ENCODE measurements at places on chromosomes 7 and 10.

- no peak for DNase-seq
Observed at GRCh38 chr7:116742641-116743040, 70.6 kb downstream of the MET start.

GRCh38 chr10:94602729-94603515 is 57.3 kb downstream of the HELLS start:
- no peak for DNase-seq

DNA sequence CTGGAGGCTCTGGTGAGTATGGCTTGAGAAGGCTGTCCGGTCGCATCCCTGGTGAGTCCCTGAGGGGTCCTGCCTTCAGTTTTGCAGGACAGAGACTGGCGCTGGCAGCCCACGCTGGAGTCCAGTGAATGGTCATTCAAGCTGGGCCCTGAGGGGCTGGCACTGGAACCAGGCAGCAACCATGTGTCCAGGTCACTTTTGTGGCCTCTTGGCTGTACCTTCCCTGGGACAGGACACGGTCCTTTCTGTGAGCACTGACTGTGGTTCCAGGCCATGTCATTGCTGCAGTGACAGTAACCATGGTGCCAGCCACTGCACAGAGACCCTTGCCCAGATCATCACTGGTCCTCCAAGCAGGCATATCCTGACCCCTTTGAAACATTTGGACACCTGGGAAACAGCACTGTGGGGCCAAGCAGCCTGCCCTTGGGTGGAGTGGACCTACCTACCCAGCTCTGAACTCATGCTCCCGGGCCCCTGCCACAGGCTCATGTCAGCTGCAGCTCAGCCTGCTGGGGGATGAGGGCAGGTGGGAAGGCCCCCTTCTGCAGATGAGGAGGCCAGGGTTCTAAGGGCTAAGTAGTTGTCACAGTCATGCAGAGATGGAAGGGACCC is 72.1 kb downstream of the ADCY1 start:
- no peak for DNase-seq

GRCh38 chr7:98079891-98080648 is 26.6 kb upstream of the LMTK2 start:
- DNase-seq = no peak

DNA sequence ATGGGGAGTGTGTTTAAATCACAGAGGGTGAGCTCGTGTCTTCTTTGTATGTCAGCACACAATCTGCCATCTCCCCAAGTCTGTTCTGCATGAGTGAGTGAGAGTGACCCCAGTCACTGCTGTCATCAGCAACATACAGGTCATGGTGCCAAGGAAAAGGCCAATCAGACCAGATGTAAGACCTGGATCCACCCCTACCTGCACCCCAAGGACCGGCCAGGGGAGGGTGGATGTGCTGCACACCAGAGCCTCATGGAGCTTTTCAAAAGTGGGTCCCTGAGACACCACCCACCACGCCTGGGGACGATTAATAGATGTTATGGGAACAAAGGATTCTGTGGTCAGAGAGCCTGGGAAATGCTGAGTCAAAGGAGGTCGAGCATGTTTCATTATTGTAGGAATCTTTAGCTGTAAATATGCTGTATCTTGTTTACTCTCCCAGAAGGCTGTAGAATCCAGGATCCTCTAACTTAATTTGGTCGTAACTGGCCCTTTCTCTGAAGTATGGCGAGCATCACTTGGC is 420.5 kb downstream of the RPS24 start:
- no peak for DNase-seq

DNA sequence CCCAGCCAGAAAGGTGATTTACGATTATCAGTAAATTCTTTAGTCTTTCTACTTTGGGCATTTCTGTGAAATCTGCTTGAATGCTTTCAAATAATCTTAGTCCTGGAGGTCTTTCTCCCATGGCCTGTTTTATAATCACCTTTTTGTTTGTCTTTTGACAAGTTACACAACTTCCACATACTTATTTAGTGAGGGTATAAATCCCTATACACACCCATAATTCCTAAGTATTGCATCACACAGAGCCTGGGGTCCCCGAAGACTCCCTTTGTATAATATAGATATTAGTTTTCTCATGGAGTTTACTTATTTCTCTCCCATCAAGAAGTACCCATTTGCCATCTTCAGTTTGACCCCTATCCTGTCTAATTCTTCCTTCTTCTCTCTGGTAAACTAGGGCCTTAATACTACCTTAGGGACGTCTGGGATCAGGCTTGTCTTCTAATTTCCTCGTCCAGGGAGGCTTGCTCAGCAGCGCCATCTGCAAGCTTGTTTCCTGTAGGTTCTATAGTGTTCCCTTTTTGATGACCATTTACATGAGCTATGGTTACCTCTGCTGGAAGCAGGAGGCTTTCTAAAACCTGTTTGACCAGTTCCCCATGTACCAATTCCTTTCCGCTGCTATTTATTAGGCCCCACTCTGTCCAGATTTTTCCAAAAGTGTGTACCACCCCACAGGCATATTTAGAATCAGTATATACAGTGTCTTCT is 8.1 kb downstream of the DNAH11 start:
- no peak for DNase-seq

DNA sequence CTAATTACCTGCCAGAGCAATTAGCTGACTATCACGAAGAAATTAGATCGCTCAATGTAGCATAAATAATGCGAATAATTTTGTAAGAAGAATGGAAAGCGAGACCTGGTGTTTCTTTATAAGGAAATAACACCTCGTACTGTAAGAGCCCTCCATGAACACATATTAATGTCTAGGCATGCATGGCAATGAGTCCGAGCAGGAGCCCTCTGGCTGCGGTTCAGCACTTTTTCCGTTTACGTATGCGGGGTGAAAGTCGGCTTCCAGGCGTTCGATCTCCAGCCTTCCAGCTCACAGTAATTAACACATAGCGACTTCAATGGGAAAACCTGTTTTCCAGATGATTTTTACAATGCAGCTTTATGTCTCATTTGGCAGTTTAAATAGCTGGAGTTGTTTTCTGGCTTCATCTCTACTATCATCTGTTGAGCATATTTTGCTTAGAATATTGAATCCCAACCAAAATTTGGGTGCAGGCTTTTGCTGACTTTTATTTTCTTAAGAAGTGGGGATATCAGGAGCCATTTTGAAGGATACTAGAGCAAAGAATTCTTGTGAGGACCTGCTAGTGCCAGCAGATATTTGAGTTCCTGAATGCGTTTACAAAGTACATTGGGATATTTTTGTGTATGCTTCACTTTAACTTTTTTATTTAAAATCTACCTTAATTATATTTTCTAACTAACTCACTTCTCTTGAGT is 7.2 kb upstream of the SP8 start:
- DNase-seq = no peak

- DNase-seq = no peak
Observed at GRCh38 chr10:14459665-14460064, 128.9 kb upstream of the FRMD4A start.

DNA sequence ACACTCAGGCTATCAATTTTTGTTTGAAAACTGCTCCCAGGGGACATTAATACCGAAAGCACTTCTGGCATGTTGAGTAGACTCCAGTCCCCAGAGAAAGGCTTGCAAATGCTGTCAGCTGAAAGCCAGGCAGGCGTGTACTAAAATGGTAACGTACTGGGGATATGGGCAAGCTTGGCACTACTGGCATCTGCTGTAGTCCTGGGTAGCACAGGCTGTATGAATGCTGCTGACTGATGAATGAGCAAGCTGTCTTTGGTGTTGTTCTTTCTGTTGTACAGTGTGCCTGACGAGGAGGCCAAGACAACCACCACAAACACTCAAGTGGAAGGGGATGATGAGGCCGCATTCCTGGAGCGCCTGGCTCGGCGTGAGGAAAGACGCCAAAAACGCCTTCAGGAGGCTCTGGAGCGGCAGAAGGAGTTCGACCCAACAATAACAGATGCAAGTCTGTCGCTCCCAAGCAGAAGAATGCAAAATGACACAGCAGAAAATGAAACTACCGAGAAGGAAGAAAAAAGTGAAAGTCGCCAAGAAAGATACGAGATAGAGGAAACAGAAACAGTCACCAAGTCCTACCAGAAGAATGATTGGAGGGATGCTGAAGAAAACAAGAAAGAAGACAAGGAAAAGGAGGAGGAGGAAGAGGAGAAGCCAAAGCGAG is 53.5 kb upstream of the AGBL3 start:
- no peak for DNase-seq

DNA sequence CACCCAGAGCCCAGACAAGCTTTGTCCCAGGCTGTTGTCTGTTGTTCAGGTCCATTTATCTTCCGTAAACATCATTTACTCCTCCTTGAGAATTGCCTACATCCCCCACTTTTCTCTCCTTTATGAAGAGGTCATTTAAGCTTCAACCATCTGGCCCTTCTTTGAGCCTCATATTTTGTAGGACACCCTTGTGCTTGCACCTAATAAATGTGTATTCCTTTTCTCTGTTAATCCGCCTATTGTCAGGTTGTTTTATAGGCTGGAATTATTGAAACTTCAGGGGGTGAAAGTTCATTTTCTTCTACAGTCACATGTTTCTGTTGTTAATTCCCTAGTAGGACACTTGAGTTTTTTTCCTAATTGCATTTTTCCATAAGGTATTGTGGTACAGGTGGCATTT is 19.6 kb upstream of the CTTNBP2 start:
- no peak for DNase-seq

- DNase-seq = no peak
Observed at GRCh38 chr7:18610331-18610948, 114.9 kb downstream of the HDAC9 start.

GRCh38 chr7:130207033-130207432 is 627 bp upstream of the SSMEM1 start:
- DNase-seq = no peak

- DNase-seq = no peak
Observed at GRCh38 chr10:114118514-114118913, 55.5 kb downstream of the CCDC186 start.

- DNase-seq = no peak
Observed at GRCh38 chr10:128516180-128516579, 390.0 kb upstream of the MKI67 start.

DNA sequence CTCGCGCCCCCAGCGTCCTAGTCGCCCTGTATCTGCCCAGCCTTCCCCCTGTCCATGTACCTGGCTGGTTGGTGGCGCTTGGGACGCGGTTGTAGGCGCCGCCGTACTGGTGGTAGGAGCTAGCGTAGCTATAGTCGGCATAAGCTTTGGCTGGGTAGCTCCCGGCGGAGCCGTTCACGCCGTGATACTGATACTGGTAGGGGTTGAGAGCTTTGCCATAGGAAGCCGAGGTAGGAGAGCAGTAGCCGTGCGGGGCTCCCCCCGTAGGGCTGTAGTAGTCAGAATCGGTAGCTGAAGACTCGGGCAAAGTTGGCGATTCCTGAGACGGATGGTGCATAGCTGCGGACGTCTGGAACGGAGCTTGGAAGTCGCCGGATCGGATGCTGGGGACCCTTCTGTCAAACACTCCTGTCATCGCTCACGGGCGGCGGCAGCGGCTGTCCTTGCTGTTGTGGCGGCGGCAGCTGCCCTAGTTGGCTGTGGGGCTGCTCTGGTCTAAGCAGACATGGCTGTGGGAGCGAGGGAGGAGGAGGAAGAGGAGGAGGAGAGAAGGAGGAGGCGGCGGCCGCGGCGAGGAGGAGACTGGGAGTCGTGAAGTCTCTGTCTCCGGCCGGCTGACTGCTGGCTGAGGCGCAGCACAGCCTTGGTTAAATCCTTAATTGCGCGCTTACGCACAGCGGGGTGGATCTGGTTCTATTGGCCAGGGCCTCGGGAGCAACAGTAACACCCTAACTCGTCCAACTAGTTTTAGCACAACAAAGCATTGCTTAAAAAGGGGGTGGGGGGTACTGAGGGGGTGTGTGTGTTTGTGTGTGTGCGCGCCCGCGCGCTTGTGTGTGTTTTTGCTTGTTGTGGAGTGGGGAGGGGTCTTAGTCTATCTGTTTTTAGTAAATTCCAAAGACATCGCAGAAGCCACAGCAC is at the start of gene DLX5:
TSS of gene DLX5 (minus strand) at position 623 of the 921 bp plus-strand sequence. CDS start at position 415, 208 bp downstream.
- no peak for DNase-seq

- DNase-seq = no peak
Observed at GRCh38 chr10:29227201-29227600, 61.7 kb upstream of the LYZL1 start.

- no peak for DNase-seq
Observed at GRCh38 chr10:99233000-99233688, 2.5 kb downstream of the HPSE2 start.

GRCh38 chr7:100886142-100886935 is 3.2 kb downstream of the UFSP1 start:
- DNase-seq = no peak

GRCh38 chr10:62860946-62861345 is 44.8 kb upstream of the EGR2 start:
- DNase-seq = no peak

- DNase-seq = no peak
Observed at GRCh38 chr10:96902731-96903358, 70.7 kb downstream of the LCOR start.

Measured in GM12864 (cell line).